ENCODE measurements at places on chromosomes 11 and 22. TPM values are rescaled to one million over a fixed set of nuclear protein-coding genes. Genes with fewer than 3 reads are reported as not detected.

LRRN4CL gene
- 0.17 TPM for total RNA-seq

DEUP1 gene
- total RNA-seq = 0.91 TPM

TSGA10IP gene
- not detected for total RNA-seq

CARD16 gene
- 2.0 TPM for total RNA-seq

ANKK1 gene
- total RNA-seq = 0.19 TPM

GAL3ST1 gene
- total RNA-seq = 3.8 TPM

- no peak for DNase-seq
Measured at GRCh38 chr22:22025320-22026156, 43.0 kb upstream of the TOP3B start.

DNA sequence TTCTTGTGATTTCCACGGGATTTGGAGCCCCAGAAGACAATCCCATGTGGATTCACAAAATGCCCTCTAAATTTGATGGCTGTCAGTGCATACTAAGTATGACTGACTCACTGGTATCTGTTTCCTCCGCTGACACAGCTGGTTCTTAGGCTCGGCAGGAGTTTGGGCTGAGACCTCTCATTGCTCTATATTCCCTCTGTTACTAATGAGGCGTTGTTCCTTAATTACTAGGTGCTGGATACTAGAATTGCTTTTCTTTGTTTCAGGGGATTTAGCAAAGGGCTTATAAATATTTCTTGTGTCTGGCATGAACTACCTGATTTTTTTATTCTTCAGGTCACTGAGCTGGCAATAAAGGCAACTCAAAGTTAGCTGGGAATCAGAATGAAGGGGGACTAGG is 53.2 kb upstream of the EHF start:
- no peak for DNase-seq

GRCh38 chr11:64869571-64870175 is 8.7 kb downstream of the EHD1 start:
- DNase-seq = no peak

DNA sequence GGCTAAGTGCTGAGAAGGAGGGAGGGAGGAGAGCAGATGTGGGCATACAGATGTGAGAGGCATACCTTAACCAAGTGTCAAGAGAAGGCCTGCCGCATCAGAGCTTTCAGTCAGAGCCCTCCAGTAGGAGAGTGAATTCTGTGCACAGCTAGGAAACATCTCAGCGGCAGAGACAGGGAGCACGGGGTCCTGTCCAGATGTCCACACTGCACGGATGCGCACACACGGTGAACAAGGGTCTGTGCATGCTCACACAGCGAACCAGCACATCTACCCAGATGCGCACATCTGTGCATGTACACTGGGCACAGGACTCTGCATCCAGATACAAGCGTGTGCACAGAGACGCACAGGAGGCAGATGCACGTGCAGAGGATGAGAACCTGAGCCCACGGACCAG is 778.0 kb downstream of the BRD1 start:
- no peak for DNase-seq

- DNase-seq = peak; percentile 41
Measured at GRCh38 chr11:123261345-123262106, 66.5 kb upstream of the CLMP start.

DNA sequence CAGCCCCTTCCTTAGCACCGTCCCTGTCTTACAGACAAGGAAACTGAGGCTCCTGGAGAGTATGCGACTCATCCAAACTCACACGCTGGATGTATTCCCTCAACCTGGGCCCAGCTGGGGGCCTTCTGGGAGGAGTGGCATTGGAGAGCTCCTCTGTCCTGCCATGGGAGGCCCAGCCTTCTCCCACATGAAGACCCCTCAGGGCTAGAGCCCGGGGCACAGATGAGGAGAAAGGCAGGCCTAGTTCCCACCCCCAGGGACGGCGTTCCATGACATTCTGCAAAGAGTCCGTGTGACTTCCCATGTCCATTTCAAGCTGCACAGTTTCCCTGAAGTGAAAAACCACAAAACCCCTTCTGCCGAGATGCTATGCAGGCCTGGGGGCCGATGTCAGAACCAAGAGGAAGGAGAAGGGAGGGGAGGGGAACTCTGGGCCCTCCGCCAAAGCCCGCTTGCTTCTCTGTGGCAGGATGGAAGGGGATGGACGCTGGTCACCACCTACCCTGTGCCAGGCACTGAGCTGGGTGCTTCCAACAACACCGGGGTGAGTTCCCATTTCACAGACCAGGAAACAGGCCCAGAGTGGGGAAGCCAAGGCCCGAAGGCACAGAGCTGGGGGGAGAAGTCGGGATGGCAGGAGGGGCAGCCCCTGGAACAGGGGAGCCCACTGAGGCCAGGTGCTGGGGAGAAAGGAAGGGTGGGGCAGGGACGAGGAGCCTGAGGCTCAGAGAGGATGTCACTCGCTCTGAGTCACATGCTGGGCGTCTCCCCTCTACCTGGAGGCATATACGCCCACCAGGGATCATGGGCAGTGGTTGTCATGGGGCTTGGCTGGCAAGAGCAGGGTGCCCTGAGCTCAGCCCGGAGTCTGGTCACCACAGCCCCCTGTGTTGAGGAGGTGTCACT is 15.7 kb downstream of the RAC2 start:
- peak; percentile 60 for DNase-seq

DNA sequence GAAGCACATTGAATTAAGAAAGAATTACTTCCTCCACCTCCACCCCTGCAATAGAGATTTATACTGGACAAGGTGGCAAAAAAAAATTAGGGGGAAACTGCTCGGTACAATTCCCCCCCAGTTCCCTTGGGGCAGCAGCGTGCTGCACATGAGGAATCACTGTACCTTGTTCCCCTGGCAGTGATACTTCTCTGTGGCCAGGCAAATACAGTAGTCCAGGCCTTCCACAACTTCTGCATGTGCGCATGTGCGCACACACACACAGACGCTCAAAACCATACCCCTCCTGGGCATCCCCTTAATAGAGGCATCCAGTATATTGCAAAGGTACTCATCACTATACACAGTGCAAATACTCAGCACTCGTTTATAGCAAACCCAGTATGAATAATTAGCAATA is 68.9 kb downstream of the ARFGAP2 start:
- no peak for DNase-seq

DNA sequence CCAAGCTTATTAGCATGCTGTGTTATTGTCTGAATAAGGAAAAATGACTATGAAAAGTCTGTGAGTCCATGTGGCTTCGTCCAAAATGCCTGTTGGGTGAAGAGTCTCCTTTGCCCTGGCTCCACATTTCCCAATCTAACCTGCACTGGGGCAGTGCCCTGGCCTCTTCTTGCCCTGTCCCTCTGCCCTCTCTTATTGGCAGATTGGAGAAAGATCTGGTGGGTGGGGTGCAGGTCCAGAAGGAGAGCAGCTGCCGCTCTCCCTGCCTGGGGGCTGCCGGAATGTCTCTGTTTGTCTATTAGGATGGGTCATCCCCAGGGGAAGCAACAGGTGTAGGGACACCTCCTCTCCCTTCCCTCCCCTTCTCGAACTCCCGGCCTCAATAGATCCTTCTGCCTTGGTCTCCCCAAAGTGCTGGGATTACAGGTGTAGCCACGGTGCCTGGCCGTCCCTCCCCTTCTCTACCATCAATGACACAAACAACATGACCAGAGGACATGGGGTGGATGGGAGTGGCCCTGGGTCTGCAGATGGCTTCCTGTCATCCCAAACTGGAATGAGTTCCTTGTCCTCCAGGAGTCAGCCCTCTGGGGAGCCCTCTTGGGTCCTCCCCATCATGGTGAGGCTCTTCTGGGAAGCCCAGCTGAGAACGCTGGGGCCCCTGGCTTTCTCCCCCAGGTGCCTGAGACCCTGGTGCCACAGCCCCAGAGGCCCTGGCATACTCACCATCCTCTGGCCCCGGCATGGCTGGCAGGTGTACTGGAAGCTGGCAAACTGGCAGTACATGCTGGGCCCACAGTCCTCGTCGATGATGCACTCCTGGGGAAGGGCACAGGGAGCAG is 40.5 kb downstream of the DKK3 start:
- DNase-seq = no peak

Data from astrocyte (in vitro differentiated cells and primary cell).